ENCODE measurements at places on chromosomes 7 and 10.
A peak's percentile ranks its signal among the peaks of the same experiment; 100 is the strongest.

DNA sequence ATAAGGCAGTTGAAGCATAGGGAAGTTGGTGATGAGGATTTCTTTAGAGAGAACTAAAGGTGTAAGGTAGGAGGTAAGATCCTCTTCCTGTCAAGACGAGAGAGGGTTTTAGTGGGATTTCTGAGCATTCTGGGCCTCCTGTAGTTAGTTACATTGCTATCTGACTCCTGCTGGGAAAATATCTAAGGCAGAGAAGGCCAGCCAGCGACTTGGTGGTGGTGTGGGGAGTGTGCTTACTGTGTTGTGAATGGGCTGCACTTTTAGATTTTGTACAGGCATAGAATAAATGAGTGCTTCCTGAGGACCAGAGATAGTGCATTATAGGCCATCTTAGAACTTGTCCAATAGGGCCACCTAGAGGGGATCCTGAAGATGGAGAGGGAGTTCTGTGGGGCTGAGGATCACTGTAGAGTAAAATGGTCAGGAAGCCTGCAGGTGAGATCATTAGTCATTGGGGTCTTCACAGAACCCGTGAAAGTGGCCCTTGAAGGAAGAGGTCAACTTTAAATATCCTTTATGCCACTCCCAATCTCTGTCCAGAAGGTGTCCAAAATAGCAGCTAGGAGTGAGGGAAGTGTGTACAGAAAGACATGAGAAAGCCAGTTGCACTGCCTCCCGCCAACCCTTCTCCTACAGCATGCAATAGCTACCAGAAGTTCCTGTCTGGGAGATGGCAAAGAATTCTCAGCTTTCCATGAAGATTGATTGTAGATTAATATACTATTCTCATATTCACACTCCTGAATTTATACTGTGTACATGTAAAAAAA, 266.6 kb downstream of the POLR1F start:
- H3K27me3 ChIP-seq, result no peaks in the 10 kb centered on the region
- H3K4me3 ChIP-seq, result no peak overlapping the region
- H3K27ac ChIP-seq, result no peak overlapping the region
- no peak for DNase-seq

- H3K4me3 ChIP-seq, result no peak overlapping the region
- H3K36me3 ChIP-seq, result no peaks in the 10 kb centered on the region
- DNase-seq, result no peak
- no peaks in the 10 kb centered on the region for H3K27me3 ChIP-seq
- H3K27ac ChIP-seq, result no peak overlapping the region
These were observed 18.4 kb upstream of the STEAP2 start for GRCh38 chr7:90192876-90193750.

DNA sequence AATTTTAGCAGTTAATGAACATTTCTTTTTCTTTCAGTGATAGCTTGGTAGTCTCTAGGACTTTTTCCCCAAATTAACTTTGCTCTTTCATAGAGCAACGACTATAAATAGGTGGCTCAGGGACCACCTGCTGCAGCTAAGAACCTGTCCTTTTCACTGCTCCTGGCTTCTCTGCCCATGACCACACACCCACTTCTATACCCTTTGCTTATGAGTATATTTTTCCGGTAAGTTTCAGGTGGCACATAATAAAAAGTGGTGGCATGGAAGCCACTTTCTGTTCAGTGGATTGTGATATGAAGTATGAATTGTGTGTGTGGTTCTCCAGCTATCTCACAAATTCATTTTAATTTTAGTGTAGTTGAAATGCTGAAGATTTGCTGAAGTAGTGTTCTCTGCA, 1.2 kb downstream of the ING3 start:
- no peaks in the 10 kb centered on the region for H3K27me3 ChIP-seq
- H3K27ac ChIP-seq, result no peak overlapping the region
- H3K4me3 ChIP-seq, result peak overlapping the region; percentile 67
- peaks cover 31% of the 10 kb centered on the region for H3K4me1 ChIP-seq
- no peak for DNase-seq
- peaks cover 51% of the 10 kb centered on the region for H3K36me3 ChIP-seq

GRCh38 chr7:14184292-14184864, 194.9 kb upstream of the ETV1 start:
- no peak overlapping the region for H3K27ac ChIP-seq
- DNase-seq, result no peak
- no peaks in the 10 kb centered on the region for H3K27me3 ChIP-seq

DNA sequence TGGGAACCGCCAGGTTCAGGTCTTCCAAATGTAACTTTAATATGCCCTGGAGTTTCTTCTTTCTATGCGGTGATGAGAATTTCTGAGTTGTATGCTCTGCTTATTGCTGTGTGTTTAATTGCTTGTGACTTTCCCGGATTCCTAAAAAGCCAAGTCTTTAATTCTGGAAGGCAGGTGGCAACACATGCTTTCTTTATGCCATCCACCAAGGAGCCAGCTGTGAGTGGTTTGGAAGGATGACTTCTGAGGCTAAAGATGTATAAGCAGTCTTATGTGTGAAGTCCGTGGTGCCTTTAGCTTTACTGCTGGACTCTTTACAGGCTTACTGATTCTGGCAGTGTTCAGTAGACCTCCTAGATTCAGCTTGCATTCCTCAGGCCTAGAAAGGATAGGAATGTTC, 3.1 kb downstream of the SDK1 start:
- peaks cover 16% of the 10 kb centered on the region for H3K27me3 ChIP-seq
- H3K36me3 ChIP-seq, result no peaks in the 10 kb centered on the region
- peaks cover 19% of the 10 kb centered on the region for H3K4me1 ChIP-seq
- DNase-seq, result no peak
- H3K4me3 ChIP-seq, result no peak overlapping the region

DNA sequence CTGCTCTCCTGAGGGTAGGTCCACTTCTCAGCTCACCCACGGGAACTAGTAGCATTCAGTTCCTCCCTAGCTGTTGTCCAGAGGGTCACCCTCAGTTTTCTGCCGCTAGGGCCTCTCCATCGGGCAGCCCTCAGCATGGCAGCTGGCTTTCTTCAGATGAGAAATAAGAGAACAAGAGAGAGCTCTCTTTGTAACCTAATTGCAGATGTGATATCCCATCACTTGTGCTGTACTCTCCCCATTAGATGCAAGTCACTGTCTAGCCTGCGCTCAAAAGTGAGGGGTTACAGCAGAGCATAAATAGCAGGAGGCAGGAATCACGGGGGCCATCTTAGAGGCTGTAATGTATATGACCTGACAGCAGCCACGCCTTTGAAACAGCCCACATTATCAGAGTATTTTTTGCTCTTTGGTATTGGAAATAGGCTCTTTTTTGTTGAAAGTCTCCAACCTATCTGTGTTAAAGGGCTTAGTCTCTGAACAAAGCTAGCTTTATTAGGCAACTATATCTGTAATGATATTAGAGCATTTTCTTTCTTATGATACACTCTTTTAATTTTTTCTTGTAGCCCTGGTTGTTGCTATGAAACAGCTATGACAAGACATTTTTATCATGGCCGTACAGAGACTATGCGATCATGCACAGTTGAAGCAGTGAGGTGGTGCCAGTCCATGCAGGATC, 45.7 kb downstream of the CROT start:
- H3K4me3 ChIP-seq, result no peak overlapping the region
- no peaks in the 10 kb centered on the region for H3K27me3 ChIP-seq
- no peak for DNase-seq
- H3K4me1 ChIP-seq, result no peaks in the 10 kb centered on the region

DNA sequence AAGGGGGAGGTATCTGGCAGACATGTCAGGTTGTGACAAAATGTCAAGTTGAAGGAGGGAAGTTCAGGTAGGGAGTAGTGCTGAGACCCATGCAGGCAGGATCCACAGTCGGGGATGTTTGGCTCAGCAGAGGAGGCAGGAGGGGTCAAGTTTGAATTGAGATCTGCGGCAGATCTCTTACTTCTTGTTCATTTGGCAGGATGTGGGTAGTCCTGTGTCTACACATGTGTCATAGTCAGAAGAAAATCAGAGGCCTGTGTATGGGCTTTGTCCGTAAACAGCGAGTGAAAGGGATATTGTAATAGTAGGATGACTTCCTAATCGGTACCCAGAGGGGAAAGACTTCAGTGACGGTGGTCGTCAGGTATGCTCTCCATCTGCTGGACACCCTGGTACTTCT, 203.8 kb upstream of the MTPN start:
- H3K4me3 ChIP-seq, result no peak overlapping the region
- H3K4me1 ChIP-seq, result no peaks in the 10 kb centered on the region
- no peak overlapping the region for H3K27ac ChIP-seq
- no peaks in the 10 kb centered on the region for H3K27me3 ChIP-seq
- H3K36me3 ChIP-seq, result no peaks in the 10 kb centered on the region

DNA sequence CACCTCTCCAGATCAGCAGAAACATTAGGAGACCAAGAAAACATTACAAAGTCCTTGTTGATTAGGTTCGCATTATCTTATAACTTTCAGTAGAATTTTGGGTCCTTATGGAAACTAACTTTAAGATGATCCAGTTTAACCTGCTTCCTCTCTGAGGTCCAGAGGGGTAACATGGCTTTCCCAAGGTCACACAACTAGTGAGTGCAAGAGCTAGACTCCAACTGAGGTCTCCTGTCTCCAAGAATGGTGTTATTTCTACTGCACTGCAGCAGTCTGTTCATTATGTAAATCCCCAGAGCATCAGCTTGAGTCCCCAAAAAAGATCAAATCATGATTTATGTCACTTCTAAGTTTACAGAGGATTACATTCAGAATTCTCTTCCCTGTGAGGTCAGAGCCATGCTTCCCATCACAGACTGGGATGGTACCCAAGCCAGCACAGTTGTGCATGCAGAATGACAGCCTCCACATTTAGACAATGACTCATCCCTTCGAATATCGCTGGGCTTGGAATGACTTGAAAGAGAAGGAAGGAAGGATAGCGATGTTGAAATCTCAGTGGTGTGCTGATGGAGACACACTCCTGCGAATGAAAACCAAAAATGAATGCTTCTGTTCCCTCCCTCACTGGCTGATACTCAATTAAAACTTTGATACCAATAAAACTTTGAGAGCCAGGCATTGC, 163.1 kb upstream of the PLXNA4 start:
- H3K27ac ChIP-seq, result no peak overlapping the region
- no peaks in the 10 kb centered on the region for H3K36me3 ChIP-seq
- no peaks in the 10 kb centered on the region for H3K27me3 ChIP-seq
- H3K4me3 ChIP-seq, result no peak overlapping the region

DNA sequence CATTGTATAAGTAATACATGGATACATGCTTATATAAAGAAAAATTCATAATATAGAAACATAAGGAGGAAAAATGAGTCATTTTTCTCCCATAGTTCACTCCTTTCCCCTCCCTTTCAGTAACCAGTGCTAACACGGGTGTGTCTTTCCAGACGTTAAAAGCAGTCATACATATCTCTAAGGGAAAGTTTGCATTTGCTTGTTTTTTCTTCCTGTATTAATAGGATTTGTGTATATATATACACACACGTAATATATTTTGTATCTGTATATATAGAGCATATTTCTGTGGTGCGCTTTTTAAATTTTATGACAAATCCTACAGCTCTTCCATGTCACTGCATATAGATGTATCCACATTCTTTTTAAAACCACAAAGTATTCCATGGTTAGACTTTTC, 78.8 kb downstream of the RALA start:
- H3K4me3 ChIP-seq, result no peak overlapping the region
- no peak overlapping the region for H3K27ac ChIP-seq
- DNase-seq, result no peak

DNA sequence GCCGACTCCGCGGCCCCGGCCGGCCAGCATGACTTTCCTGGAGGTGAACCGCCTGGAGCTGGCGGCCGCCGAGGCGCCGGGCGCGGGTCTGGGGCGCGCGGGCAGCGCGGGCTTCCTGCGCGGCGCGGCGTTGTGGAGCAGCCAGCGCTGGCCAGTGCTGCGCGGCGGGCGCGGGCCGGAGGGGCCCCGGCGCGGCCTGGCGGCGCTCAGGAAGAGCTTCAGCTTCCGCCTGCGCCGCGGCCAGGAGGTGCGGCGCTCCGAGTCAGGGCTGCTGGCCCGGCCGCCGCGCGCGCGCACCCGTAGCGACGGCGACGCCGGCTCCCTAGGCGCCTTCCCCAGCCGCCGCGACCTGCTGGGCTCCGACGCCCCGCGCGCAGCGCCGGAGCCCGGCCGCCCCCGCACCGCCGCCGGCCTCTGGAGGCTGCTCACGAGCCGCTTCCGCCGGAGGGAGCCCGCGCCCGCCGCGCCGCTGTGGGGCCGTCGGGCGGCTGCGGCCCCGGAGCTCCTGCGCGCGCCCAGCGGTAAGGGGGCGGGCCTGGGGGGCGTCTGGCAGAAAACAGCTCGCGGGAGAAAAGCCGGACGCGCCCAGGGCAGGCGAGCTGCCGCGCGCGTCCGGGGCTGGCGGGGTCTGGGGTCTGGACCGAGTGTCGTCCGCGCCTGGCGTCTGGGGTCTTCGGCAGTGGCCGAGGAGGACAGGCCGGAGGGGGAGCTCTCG, 29.0 kb downstream of the AGAP3 start:
- DNase-seq, result no peak
- no peak overlapping the region for H3K27ac ChIP-seq
- H3K4me1 ChIP-seq, result peaks cover 44% of the 10 kb centered on the region
- no peaks in the 10 kb centered on the region for H3K27me3 ChIP-seq

DNA sequence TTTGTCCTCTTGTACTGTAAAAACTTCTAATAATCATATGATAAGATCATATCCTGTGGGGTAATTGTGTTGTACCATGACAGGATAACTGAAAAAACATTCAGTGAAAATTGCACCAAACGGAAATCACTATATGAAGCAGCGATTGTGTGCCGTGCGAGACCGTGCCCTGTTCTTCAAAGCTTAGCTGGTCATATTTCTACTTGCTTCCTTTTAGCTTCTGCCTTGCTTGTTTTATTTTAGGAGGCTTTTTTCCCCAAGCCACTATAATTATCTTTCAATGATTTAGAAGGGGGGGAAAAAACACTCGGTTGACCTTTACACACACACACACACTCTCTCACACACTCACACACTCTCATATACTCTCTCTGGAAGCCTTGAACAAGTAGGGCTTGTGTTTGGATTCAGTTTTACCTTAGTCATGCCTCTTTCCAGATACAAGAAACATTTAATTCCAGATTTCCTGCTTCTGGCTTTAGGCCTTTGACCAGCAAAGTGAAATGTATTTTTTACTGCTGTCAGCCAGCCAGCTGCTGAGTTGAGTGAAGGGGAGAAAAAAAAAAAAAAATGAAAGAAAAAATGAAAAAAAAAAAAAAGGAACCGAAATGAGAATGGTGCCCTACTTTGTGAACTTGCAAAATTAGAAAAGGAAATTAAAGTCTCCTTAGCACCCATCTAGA, 181.4 kb downstream of the ARID5B start:
- DNase-seq, result no peak
- no peak overlapping the region for H3K4me3 ChIP-seq
- H3K27ac ChIP-seq, result peak overlapping the region; percentile 87
- peaks cover 44% of the 10 kb centered on the region for H3K36me3 ChIP-seq
- H3K4me1 ChIP-seq, result peaks cover 30% of the 10 kb centered on the region
- H3K27me3 ChIP-seq, result no peaks in the 10 kb centered on the region

- peaks cover 17% of the 10 kb centered on the region for H3K4me1 ChIP-seq
- no peak for DNase-seq
- H3K36me3 ChIP-seq, result no peaks in the 10 kb centered on the region
- no peak overlapping the region for H3K27ac ChIP-seq
- peak overlapping the region; percentile 72 for H3K4me3 ChIP-seq
- H3K27me3 ChIP-seq, result peaks cover 4% of the 10 kb centered on the region
These were observed 906 bp downstream of the CDK1 start for GRCh38 chr10:60778971-60779796.

Measured in spleen (tissue), 13 donors.